NCI-H2227 treated with DMSO at 0.1 percent for 48 hours (cell line): ENCODE measurements at places on chromosomes 11 and 22.

DNA sequence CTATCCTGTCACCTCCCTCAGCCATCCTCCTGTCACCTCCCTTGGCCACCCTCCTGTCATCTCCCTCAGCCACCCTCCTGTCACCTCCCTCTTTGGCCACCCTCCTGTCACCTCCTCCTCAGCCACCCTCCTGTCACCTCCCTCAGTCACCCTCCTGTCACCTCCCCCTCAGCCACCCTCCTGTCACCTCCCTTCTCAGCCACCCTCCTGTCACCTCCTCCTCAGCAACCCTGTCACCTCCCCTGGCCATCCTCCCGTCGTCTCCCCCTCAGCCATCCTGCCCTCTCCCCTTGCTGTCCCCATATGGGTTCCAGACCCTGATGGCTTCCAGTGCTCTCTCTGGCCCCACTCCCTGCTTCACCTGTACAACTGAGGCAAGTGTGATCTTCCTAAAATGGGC, 61.8 kb downstream of the SCUBE1 start:
- DNase-seq: no peak

DNA sequence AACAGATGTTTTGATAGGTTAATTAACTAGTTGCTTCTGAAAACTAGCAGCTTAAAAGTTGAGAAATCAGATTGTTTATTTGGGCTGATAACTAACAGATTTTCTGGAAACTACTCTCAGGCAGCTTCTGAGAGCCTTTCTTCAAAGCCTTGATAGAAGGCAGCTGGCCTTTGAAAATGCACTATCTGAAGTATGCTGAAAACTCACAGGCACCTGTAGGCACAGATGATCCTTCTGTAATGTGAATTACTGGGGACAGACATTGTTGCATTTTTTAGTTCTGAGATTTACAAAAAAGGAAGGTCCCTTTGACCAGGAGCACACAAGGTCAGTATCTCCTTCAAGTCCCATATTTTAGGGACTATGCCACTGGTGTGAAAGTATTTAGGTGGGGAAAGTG, 460.8 kb upstream of the CNTN5 start:
- DNase-seq: no peak

DNA sequence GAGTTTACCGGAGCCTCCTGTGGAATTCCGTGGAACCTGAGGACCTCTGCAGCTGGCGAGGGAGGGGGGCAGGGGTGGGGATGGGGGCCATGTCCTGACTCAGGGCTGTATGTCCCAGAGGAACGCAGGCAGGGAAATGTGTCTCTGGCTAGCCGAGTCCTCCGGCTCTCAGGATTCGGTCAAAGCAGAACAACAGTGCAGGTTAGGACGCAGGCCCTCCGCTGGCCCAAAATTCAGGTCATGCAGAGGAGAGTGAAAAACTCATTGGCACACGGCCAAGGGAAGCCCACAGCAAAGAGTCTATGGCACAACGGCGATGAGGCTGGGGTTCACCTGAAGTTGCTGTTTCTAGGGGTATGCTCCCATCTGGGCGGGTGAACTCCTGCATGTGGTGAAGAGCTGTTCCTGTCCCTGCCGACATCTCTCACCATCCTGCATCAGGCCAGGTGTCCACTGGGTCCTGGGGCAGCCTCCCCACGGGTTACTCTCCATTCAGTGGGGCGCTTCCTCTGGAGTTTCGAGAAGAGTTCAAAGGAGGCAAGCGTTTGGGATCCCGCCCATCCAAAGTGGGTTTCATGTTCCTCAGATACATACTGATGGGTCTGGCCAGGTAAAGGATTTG, 1055.3 kb downstream of the BRD1 start:
- no peak for DNase-seq

DNA sequence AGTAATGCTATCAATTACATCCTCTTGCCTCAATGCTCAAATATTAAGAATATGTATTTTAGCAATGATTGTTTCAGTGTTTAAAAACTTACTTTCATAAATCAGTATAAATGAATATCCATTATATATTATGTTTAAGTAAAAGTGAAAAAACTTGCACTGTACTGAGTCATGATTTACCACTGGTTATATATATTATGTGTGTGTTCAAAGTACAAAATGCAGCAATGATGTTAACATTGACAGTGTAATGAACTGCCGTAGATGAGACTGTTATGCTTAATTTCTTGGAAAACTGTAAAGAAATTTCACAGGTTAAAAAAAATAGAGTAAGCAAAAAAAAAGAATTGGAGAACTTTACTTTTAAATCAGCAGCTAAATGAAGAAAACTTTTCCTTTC, 8.7 kb downstream of the LIN7C start:
- DNase-seq: no peak

- DNase-seq: no peak
These were observed 23.8 kb upstream of the C11orf96 start for GRCh38 chr11:43918662-43919061.

DNA sequence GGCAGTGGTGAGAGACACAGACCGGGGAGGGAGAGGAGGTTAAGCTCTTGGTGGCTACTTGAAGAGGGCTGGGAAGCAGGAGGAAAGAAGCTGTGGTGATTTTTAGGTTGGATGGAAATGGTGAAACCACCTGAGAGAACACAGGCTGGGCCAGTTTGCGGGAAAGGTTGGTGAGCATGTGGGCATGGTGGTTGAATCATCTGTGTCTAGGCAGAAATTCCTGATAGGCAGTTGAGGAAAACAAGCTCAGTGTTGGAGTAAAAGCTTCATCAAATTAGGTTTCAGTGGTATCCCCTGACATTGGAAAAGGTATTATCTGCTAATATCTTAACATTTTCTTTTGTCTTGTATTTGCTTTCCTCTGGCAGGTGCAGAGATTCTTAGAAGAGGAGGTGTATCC, 4.3 kb upstream of the SGSM3 start:
- no peak for DNase-seq

GRCh38 chr11:128465531-128465930, 121.8 kb downstream of the ETS1 start:
- DNase-seq: no peak

DNA sequence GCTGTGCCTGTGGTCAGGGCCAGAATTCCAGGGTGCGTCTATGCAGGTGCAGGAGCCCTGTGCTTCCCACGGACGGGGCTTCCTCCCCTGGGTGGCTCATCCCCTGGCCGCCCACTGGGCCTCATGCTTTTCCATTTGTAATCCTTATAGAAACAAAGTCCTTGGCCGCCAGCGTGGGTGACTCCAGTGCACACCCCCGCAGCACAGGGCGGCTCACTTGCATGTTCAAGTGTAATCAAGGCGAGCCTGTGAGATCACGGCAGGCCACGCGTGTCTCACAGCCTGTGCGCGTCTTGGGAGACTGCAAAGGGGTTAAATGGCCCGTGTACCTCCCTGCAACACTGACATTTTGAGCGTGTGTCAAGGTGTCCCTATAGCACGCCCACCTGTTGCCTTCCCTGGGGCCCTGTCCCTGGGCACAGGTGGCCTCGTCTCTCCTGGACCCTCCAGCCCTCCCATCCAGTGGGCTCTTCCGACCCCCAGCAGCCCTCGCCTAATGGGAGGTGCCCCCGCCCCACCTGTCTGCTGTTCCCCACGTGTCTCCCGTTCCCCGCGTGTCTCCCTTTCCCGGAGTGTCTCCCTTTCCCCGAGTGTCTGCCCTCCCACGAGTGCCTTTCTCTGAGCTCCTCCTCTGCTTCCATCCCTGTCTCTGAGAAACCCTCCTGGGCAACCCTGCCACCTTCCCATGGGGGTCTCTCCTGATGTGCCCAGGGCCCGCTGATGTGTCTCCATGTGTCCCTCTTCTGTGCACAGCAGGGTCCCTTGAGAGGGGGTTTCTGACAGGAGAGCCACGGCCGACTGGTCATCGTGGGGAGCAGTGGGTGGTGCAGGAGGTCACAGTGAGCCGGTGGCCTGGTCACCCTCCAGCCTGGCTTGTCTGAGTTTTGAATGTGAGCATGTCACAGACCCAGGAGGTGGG, 1215.3 kb downstream of the BRD1 start:
- DNase-seq: no peak

GRCh38 chr22:21876486-21877176, 9.2 kb upstream of the MAPK1 start:
- no peak for DNase-seq

DNA sequence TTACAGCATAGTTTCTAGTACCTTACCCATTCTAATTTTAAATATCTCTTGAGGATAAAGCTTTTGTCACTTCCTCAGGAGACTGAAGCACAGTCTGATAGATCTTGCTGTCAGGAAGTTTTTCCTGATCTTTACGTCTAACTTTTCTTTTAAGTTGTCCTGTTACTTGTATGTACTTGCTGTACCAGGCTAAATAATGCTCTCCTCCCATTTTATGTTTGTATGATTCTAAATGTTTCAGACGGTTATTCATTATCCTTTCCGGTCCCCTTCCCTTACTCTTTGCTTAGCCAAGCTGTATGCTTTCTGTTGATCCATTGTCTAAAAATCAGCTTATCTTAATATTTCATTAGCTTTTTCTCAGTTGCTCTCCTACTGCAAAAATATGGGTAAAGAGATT, 6.0 kb downstream of the ARHGEF12 start:
- DNase-seq: no peak

DNA sequence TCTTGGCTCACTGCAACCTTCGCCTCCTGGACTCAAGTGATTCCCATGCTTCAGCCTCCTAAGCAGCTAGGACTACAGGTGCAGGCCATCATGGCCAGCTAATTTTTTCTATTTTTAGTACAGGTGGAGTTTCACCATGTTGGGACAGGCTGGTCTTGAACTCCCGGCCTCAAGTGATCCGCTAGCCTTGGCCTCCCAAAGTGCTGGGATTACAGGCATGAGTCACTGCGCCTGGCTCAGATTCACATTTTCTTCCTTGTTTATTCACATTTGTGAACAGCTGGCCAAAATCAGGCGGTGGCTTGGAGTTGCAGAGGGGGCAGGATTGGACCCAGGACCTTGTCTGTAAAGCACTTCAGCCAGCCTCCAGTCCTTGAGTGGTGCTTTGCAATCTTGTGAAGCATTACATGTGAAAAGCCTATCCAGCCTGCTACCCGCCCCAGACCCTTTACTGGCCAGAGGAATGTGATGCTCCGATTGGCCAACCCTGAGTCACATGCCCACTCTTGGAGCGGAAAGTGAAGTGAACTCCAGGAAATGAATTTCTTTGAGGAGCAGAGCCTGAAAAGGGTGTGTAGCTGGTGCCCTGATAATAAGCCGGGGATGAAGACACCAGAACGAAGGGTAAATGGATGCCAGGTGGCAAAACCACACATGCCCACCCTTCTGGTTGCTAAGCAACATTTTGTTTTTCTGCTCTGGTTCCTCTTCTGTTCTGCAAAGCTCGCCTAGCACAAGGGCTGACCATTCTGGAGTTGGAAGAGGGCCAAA, 62.6 kb upstream of the PTPRJ start:
- peak; percentile 17 for DNase-seq

- DNase-seq: no peak
These were observed 23.2 kb downstream of the PRR14L start for GRCh38 chr22:31726692-31727091.

DNA sequence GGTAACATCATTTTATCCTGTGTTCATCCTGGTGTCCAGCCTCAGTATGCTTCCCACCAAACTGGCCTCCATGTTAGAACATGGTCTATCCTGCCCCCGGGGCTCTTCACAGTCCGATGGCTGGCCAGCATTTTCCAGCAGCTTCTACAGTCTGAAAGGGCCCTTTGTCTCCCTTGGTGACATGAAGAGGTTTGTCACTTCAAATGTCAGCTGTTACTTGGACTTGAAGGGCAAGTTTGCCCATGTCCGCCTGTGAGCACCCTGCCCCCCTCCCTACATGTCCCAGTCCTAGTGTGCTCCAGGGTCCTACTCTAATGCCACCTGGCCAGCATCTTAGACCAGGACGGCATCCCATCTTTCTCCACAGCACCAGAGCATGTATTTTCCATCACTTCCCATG, 24.7 kb downstream of the PATZ1 start:
- DNase-seq: no peak

DNA sequence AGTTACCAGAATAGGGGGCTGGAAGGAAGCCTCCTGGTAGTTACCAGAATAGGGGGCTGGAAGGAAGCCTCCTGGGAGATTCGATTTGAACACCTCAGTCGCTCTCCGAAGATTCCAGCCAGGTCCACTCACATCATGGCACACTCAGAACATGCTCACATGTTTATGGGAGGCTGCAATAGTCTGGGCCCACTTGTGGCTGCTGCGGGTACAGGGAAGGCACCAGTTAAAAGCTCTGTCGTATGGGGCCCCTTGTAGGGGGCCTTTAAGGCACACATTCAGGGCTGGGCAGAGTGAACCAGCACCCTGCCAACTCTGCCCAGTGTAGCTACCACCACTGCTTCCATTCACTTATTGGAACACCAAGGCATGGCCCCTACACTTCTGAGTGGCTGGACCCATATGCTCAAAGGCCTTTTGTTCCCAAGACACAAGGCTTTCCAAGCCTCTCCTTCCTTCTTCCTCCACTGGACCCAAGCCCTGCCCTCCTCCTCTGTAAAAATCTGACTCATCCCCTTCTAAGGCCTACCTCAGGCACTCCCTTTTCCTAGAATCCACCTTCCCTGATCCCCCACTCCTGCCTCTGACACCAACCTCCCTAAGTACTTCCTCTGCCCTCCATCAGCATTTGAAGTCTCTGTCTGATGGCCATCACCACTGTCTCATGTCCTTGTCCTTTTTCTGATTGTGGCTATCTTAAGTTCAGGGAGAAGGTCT, 28.0 kb downstream of the USP35 start:
- DNase-seq: no peak

GRCh38 chr22:44076825-44077224, 52.7 kb downstream of the PARVB start:
- DNase-seq: no peak
